ENCODE measurements at places on chromosomes 2 and 18.

GRCh38 chr2:231884438-231885140, 41.6 kb downstream of the NPPC start:
- DNase-seq, result no peak

GRCh38 chr2:205868773-205869333, 186.6 kb downstream of the NRP2 start:
- DNase-seq, result no peak

DNA sequence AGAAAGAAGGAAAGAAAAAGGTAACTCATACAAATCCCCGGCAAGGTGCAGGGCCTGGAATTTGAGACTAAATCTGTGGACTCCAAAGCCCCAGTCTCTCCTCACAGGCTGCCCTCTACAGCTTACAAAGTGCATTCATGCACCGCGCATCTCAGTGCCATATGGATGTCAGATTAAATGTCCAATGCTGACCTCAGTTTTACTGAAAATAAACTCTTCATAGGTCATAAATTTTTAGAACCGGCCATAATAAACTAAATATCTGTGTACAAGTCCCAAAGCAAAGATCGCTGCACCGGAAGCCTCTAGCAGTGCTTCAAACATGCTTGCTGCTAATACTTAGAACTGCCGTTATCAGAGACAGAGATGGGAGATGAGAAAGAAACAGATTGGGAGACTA, 17.7 kb downstream of the ST6GAL2 start:
- DNase-seq, result no peak

GRCh38 chr2:112542984-112543661, 858 bp downstream of the POLR1B start:
- DNase-seq, result no peak

All from activated CD8-positive, alpha-beta memory T cell treated with anti-CD3 and anti-CD28 coated beads for 1 hour (primary cell).